ENCODE measurements at places on chromosomes 12 and 14.

DNA sequence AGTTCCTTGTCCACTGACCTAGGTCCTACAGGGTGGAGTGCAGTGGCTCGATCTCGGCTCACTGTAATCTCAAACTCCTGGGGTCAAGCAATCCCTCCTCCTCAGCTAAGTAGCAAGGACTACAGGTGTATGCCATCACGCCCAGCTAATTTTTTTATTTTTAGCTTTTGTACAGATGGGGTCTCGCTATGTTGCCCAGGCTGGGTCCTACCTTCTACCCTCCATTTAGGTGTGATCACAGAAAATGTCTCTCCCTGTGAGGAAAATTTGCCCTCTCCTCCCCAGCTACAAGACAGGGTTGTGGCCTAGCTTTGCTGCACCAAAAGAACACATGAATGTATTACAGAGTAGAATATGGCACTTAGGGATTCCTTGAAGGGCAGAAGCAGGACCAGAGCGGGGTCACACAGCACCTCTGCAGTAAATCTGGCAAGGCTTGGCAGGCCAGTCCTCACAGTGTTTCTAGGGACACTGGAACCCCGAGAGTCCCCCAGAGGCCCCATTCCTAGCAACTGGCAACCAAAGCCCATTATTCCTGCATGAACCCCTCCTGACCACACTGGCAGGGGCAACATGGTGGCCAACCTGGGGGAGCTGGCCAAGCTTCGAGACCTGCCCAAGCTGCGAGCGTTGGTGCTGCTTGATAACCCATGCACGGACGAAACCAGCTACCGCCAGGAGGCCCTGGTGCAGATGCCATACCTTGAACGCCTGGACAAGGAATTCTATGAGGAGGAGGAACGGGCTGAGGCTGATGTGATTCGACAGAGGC lies 2.0 kb upstream of the ENO2 start:
- no peak for DNase-seq

DNA sequence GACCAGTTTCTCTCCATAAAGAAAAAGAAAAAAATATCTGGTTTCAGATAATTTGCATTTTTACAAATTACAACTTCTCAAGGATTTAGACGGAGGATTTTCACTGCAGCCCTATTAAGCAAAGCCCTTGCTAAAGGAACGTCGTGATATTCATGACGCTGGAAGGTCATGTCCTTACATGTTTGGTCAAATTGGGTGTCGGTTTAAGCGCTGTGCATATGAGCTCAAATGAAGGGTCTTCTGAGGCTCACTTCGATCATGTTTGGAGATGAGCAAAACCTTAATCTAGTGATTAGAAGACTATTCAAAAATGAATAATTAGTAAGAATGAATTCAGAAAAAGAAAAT lies 67.3 kb upstream of the USP15 start:
- DNase-seq, result no peak

- DNase-seq, result no peak
Observed at GRCh38 chr14:81605660-81606059, 72.0 kb upstream of the SEL1L start.

- no peak for DNase-seq
Observed at GRCh38 chr14:48537600-48537999, 862.2 kb upstream of the MDGA2 start.

DNA sequence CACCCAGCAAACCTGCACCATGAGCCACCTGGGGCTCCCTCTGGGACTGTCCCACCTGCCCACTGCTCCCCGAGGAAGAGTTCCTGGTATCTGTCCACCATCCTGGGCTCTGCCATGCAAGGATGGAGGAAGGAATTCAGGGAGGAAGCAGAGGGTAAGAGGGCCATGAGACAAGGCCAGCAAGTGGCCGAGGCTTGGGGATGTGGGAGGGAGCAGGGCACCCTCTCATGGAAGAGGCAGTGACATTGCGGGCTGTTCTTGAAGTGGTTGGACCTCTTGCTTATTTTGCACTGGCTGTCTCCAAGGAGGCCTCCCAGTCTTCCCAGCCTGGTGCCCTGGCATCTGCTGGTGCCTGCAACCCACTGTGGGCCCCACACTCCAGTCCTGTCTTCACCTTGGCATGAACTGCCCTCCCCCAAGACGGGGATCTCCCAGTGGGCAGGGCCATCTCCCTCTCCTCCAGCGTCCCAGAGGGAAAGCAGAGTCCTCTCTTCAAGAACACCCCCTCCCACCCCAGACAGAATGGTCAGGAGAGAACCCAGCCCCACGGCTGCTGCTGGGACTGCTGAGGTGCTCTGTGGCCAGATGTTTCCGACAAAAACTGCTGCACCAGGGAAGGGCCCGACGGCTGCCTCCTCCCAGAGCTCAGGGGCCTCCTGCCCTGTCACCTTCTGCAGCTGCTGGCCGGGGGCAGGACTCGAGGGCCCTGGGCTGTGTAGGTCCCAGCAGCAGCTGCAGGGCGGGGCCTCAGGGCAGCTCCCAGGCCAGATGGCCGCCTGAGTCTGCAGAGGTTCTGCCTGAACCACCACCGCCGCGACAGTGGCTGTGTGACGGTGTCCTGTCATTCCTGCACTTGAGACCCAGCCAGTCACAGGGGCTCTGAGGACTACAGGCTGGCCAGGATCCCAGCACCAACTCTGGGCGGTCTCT lies 1.8 kb upstream of the AKT1 start:
- DNase-seq, result no peak

GRCh38 chr14:44766285-44766684 lies 195.5 kb downstream of the KLHL28 start:
- no peak for DNase-seq

DNA sequence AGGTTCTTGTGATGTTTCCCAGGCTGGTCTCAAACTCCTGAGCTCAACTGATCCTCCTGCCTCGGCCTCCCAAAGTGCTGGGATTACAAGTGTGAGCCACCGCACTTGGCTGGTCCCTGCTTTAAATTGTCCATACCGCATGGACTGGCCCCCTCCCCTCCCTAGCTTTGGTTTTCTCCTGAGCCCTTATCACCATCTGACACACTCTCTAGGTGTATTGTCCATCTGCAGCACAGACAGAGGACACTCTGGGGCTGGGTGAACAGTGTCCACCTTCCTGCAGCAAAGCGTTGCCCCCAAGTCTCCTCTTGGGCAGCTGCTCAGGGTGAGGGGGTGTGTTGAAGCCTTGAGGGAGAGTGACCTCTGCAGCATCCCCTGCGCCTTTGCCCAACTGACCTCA lies 36.0 kb upstream of the DLK1 start:
- no peak for DNase-seq

Data from CD4-positive, alpha-beta T cell treated with Interleukin-10 for 1 hour (primary cell).